ENCODE measurements at places on chromosomes 2 and 18. TPM values are rescaled to one million over a fixed set of nuclear protein-coding genes. Genes with fewer than 3 reads are reported as not detected.
A peak's percentile ranks its signal among the peaks of the same experiment; 100 is the strongest.

GRCh38 chr2:204298404-204298803 is 246.9 kb upstream of the PARD3B start:
- DNase-seq, result no peak

- DNase-seq, result no peak
These were observed 139.8 kb upstream of the HS6ST1 start for GRCh38 chr2:128458505-128458904.

DNA sequence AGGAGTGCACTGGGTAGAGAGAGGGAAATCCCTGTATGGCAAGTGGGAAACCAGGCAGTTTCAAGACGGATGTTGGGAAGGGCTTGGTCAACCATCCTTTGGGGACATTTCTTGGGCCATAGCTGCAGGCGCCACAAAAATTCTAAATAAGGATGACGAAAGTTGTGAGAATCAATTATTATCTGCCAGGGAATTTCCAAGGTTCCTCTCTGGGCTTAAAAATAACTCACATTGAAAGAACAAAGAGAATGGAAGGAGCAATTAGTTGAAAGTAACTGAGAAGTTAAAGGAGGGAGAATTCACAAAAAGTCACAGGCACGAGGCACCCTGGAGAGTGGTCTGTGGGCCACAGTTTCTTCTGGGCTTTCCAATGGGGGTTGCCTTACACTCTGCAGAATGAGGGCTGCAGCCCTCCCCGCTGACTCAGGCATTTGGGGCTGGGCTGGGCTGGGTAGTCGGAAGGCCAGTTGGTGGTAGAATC is 195.7 kb downstream of the SMAD7 start:
- no peak for DNase-seq

DNA sequence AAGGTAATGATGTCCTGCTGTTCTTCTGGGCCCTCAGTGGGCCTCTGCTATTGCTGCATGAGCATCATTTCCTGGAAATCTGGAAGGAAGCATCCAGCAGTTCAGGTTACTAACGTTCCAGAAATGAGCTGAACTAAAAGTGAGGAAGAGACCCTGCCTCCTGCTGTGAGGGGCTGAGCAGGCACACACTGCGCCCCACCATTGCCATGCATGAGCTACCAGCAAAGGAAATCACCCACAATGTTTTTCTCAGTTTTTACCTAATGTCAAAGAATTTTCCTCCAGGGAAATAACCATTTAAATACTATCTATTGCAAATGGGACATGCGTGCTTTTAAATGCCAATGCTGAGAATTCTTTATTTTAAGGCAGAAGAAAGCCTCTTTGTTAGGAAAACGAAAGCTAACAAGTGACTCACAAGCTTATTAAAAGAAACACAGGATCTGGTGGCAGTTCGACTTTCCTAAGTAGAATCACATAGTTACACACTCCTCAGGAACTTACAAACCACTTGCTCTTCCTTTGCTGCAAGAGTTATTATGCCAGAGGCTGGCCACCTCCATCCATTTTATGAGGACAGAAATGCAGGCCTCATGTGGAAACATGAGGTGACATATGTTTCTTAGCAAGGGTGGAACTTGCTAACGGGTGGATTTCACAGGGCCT is 152.6 kb upstream of the TTC39C start:
- DNase-seq, result peak; percentile 83

AQP12B gene
- total RNA-seq, result not detected

- DNase-seq, result no peak
These were observed 1.8 kb downstream of the EVX2 start for GRCh38 chr2:176081837-176082524.

- no peak for DNase-seq
These were observed 161.7 kb downstream of the TWIST2 start for GRCh38 chr2:239009589-239009961.

DNA sequence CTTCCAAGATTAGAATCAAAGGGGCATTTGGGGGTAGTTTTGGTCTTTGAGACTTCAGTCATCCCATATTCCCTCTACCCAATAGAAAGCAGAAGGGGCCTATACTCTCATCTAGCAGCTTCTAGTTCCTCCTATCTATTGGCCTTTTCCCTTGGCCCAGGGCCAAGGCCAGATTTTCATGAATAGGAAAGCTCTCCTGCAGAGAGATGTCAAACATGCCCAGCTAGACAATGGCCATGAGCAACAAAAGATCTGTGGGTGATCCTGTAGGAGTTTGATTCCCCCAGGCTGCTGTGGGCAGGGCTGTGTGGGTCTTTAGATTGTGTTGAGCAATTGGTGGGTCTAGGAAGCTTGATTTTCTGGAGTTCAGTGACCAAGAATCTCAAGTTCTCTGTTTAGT is 2.9 kb upstream of the ADCYAP1 start:
- no peak for DNase-seq

RAMP1 gene
- total RNA-seq, result 32.4 TPM

- no peak for DNase-seq
These were observed 463.5 kb upstream of the NETO1 start for GRCh38 chr18:73331212-73331772.

RAB31 gene
- total RNA-seq, result 19.6 TPM

GRCh38 chr2:24766609-24767008 is 26.6 kb downstream of the PTRHD1 start:
- no peak for DNase-seq

DNA sequence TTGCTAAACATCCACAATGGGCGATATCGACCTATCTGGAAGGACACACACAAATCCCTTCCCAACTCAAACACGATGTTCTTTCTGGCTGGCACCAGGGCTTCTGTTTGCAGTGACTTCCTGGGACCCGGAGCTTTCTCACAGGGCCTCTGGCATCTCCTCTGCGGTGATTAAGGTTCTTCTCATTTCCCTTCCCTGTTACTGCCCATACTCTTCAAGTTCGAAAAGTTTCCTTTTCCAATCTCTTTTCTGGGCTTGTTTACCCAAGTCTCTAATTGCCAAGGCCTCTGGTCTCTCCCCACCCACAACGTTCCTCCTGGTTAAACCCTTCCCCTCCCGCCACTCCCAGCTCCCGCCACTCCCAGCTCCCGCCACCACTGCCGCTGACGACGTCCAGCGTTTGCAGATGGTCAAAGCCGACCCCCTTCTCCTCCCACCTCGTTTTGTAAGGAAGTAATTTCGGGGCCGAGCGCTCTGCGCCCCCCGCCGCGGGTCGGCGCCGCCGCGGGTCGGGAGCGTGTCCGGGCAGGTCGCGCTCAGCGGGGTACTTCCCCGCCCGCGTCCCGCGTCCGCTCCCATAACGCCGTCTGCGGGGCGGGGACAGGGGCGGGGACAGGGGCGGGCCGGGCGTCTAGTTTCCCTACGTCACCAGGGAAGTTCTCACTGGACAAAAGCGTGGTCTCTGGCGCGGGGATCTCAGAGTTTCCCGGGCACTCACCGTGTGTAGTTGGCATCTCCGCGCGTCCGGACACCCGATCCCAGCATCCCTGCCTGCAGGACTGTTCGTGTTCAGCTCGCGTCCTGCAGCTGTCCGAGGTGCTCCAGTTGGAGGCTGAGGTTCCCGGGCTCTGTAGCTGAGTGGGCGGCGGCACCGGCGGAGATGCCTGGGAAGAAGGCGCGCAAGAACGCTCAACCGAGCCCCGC is at the start of gene PMAIP1:
Gene PMAIP1 (plus strand): TSS at position 699 of the 924 bp plus-strand sequence. CDS start 182 bp downstream, at position 881.
- peak; percentile 65 for DNase-seq

DNA sequence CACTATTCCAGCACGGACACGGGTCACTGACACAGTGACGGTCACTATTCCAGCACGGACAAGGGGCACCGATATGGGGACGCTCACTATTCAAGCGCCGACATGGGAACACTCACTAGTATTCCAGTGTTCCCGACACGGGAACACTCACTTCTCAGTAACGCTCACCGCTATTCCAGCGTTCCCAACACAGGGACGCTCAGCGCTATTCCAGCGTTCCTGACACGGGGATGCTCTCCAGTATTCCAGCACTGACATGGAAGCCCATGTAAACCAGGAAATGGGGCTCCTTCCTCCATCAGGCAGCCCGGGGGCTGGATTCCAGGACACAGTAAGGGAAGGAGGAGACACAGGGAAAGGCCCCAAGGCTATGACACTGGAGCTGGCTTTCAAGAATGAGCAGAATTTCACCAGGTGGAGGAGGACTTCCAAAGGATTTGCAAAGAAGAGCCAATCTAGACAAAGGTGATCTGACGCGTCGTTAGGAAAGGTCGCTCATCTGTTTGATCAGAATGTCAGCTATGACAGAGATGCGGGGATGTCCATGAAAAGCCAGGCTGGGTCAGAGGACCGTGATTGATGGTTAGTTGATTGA is 196.1 kb downstream of the EIPR1 start:
- no peak for DNase-seq

DNA sequence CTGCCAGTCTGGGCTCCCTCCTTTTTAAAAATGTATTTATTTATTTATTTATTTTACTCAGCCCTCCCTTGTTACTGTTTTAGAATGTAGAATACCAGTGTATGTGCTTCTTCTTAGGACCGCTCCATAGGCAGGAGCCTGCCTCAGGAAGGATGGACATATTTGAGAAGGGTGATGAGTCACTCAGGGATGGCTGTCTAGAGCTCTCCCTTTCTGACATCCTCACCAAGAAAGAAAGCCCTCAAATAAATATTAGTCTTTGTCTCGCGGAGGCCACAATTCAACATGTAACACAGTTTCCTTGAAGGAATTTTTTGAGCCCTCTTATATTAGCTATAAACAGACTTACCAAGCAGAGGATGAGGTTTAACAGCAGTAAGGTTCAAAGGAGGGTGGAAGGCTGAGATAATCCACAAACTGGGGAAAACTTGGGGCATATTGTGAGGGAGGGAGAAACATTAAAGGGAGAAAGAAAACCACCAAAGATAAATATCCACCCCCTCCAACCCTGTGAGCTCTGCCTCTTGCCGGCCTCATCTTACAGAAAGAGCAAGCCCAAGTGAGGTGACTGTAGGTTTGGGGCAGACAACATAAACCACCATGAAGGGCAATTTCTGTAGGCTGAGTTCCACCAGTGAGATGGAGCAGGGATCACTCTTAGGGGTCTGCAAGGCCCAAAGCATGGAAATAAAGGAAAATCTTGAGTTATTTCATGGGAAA is 163.4 kb downstream of the LRRTM1 start:
- no peak for DNase-seq

DNA sequence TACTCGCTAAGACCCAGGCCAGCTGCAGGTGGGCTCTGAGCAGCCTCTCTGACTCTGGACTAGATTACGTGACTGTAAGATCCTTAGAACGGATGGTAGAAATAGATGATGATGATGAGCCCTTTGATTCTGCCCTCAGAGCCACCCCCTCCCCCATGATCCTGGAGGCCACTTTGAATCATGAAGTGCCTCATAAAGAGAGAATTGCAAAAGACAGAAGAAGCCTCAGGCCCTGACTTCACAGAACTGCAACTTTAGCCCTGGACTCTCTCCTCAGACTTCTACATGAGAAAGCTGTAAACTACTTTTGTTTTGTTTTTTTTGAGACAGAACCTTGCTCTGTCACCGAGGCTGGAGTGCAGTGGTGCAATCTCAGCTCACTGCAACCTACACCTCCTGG is 15.4 kb upstream of the TET3 start:
- no peak for DNase-seq

GRCh38 chr18:39208190-39208589 is 1642.6 kb upstream of the CELF4 start:
- DNase-seq, result no peak

- DNase-seq, result no peak
These were observed 319.8 kb downstream of the TDRD15 start for GRCh38 chr2:21443494-21444105.

GRCh38 chr18:51110073-51110797 is 80.2 kb downstream of the SMAD4 start:
- DNase-seq, result peak; percentile 2

DIPK1C gene
- total RNA-seq, result 0.02 TPM

GRCh38 chr2:11858883-11859282 is 112.5 kb downstream of the LPIN1 start:
- no peak for DNase-seq

- DNase-seq, result no peak
These were observed 3.5 kb upstream of the CDC42EP3 start for GRCh38 chr2:37674946-37675345.

DNA sequence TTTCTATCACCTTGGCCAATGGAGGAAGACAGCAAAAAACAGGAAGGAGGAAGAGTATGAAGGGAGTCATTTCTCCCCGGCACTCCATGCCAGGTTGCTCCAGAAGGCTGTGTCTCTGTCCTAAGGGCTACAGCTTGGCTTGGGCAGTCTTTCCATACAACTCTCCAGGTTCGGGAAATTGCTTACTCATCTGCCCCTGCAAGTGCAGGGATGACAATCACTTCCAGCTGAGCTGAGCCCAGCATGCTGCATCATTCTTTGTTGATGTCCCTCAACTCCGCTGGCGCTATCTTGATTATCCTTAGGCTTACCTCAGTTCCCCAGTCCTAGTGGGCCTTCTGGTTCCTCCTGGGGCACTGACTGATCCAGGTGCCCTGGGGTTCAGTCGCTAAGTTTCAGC is 86.9 kb upstream of the COPS8 start:
- peak; percentile 23 for DNase-seq

- no peak for DNase-seq
These were observed 400.3 kb upstream of the HNRNPA3 start for GRCh38 chr2:176812246-176812775.

DNA sequence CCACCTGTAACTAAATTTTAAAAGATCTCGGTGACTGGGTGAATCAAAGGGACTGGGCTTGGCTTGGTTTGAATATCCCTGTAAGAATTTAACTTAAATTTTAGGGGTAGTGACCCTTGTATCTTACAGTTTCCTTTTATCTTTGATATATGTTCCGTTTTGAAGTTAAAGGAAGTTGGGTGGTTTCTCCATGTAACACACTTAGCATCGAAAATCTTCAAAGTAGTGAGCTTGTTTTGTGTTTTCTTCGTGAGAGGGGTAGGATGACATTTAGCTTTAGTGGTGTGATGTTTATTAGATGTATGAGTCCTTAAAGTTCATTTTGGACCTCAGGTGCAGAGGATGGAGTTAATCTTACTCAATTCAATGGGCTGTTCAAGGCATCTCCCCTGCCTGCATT is 1.6 kb downstream of the WDR7 start:
- DNase-seq, result no peak

GRCh38 chr2:219574484-219575311 is 2.6 kb downstream of the INHA start:
- DNase-seq, result no peak

- DNase-seq, result no peak
These were observed 127.1 kb upstream of the CDH7 start for GRCh38 chr18:65623676-65624075.

MAB21L4 gene
- total RNA-seq, result not detected

AOX1 gene
- 8.4 TPM for total RNA-seq

GRCh38 chr2:64534363-64534762 is 10.2 kb downstream of the AFTPH start:
- no peak for DNase-seq
